ENCODE measurements at places on chromosomes 6 and 20.

DNA sequence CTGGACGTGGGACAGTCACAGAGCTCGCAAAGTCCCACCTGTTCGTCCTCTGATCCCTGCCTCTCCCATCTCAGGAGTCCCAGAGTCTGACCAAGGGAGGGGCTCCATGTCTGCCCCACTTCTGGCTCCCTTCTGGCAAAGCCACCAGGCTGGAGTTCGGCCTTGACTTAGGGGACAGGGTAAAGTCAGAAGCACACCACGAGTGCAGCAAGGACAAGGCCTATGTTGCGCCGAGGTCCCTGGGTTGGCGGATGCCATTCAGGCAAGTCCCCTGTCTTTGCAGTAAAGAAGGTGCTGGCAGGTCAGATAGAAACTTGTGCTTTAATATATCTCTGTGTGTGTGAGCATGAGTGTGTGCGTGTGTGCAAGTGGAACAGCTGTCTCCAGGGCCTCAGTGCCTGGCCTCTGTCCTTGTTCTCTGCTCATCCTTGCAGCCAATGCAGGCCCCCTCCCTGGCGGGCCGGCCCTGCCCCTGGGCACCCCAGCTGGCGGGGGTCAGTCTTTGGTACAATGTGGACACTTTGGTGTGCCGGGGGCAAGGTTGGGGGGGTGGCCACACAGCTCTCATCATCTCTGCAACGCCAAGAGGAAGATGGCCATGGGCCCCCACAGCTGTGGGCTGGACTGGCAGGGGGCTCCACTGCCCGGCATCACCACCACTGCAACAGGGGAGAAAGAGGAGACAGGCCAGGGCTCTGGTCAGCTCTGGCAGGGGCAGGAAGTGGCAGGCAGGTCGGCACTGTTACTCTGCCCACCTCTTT, 60.7 kb downstream of the MDGA1 start:
- no peak for DNase-seq

DNA sequence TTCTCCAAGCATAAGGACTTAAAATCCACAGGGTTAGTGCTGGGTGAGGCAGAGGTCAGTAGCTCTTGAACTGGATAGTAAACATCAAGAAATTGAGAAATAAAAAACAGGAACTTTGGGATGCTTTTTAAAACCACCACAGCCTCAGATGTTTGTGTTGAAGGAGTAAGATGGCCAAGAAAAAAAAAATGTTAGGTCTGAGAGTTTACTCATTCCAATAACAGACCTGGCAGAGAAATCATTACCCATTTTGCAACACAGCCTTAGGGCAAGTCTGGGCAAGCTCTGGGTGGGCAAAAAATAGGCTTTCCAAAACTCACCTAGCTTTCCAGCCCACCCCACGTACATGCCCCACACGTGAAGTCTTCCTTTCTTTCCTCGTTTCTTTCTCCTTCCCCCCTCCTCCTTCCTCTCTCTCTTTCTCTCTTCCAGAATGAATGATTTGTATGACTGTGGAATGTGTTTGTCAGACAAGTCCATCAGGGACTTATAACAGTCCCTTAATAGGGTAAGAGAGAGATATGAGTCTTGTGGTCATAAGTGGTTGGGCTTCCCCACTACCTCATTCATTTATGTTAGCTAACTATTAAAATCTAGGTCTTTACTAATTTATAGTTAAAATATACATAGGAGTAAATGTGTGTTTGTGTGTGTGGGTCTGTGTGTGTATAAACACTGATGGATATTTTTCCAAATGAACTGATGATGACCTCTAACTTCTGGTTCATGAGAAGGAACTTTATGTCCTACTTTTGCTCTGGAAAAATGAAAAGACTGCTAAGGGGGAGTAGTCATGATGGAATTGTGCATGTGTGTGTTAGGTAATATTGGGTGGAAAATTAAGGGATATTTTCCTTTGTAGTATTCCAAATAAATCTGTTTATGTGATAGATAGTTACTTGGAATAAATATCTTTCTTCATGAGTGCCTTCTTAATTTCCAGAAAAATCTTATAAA, 18.0 kb upstream of the DSE start:
- DNase-seq, result no peak

GRCh38 chr6:147892476-147892875, 384.0 kb downstream of the SAMD5 start:
- DNase-seq, result no peak

- DNase-seq, result no peak
These were observed 436.6 kb upstream of the OPRM1 start for GRCh38 chr6:153602401-153602800.

- DNase-seq, result no peak
These were observed 11.5 kb downstream of the OR2H2 start for GRCh38 chr6:29596381-29596900.

Data from activated CD4-positive, alpha-beta T cell treated with anti-CD3 and anti-CD28 coated beads, Interleukin-2, amount 50 U/mL, for 48 hours (primary cell).